Uterus (tissue), 4 donors: ENCODE measurements at places on chromosomes 5 and 9. TPM values are rescaled to one million over a fixed set of nuclear protein-coding genes. Genes with fewer than 3 reads are reported as not detected.

DNA sequence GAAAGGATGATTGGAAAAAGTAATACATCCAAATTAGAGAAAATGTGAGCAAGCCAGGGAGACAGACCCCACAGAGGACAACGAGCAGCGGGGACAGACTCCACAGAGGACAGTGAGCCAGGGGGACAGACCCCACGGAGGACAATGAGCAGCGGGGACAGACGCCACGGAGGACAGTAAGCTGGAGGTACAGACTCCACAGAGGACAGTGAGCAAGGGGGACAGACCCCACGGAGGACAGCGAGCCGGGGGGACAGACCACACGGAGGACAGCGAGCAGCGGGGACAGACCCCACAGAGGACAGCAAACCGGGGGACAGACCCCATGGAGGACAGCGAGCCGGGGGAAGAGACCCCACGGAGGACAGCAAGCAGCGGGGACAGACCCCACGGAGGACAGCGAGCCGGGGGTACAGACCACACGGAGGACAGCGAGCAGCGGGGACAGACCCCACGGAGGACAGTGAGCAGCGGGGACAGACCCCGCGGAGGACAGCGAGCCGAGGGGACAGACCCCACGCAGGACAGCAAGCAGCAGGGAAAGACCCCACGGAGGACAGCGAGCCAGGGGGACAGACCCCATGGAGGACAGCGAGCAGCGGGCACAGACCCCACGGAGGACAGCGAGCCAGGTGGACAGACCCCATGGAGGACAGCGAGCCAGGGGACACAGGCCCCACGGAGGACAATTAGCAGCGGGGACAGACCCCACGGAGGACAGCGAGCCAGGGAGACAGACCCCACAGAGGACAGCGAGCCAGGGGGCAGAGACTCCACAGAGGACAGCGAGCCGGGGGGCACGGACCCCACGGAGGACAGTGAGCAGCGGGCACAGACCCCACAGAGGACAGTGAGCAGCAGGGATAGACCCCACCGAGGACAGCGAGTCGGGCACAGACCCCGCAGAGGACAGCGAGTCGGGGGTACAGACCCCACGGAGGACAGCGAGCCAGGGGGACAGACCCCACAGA lies 1.9 kb upstream of the ZDHHC11 start:
- no peak for DNase-seq

DNA sequence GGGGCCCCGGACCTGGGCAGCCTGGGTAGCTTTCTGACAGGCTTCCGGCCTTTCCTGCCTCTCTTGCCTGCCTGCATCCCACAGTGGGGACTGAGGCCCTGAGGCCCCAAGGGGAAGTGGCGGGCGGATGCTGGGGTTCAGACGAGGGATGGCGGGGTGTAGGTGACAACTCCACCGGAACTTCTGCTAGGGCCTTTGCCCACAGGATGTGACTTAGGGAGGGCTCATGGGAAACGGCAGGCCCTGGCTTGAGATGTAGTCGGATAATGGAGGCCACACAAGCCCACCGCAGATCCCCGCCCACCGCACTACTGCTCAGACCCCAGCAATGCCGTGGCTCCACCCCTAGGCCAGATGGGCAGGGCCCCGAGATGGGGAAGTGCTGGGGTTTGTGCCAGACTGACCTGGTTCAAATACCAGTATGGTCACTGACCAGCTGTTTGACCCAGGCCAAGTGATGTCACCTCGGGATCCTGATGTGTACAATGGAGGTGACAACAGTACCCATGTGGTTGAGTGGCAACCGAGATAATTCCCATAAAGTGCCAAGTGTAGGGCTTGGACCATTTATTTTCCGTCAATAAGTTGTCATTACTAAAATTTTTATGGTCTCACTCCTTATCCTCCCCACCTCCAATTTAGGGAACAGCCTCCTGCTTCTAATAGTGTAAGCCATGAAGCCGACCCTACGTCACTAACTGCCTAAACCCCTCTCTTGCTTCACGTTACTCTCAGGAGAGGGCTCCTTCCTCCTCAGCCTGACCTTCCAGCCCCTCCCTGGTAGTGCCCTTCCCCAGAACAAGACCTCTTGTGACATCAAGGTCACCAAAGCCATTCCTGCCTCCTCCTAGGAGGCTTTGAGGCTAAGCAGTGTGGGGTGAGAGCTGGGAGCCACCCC lies 2.5 kb upstream of the CDK9 start:
- DNase-seq = no peak

DNA sequence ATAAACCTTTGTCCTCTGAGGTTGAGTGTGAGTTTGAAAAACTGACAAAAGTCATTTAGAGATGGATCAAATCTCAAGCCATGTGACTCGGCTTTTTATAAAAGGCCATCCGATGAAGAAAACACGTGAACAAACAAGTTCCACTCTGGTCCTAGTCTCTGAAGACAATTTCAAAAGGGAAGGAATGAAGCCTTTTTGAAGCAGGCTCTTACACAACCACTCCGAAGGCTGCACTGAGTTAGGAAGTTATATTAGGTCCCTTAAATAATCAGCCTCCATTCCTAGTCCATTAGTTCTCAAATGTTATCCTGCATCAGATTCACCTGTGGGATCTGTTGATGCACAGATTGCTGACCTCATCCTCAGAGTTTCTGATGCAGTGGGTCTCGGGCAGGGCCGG lies 166.6 kb upstream of the HMHB1 start:
- DNase-seq = no peak

DNA sequence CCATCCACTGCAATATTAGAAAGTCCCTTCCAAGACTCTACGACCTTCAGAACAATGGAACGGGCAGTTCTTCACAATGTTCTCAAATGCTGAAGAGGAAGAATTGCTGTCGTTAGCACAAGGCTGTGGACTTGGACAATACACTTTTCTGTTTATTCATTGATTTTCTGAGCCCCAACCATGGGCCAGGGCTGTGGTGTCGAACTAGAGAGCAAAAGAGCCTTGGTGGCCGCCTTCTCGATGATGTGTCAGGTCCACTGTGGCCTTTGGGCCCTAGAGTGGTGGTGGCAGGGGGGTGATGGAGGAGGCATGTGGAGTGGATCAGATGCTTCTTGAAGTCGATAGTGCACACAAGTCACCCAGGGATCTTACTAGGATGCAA lies 18.5 kb upstream of the KIF12 start:
- DNase-seq = no peak

DNA sequence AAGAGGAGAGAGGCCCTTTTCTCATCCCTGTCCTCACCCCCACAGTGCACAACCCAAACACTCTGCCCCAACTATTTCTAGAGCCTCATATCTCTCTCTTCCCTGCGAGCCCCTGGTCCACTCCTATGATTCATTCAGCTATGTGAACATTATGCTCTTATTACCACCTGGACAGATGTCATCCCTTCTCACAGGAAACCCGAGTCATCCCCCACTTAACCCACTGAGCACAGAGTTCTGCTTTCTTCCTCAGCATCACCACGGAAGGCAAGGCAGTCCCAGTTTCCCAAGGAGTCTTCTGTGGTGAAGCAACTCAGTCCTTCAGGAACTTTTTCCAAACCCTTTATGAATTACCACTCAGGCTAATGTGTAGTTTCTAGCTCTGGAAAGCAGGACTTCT lies 1.3 kb downstream of the DNAI1 start:
- no peak for DNase-seq

DNA sequence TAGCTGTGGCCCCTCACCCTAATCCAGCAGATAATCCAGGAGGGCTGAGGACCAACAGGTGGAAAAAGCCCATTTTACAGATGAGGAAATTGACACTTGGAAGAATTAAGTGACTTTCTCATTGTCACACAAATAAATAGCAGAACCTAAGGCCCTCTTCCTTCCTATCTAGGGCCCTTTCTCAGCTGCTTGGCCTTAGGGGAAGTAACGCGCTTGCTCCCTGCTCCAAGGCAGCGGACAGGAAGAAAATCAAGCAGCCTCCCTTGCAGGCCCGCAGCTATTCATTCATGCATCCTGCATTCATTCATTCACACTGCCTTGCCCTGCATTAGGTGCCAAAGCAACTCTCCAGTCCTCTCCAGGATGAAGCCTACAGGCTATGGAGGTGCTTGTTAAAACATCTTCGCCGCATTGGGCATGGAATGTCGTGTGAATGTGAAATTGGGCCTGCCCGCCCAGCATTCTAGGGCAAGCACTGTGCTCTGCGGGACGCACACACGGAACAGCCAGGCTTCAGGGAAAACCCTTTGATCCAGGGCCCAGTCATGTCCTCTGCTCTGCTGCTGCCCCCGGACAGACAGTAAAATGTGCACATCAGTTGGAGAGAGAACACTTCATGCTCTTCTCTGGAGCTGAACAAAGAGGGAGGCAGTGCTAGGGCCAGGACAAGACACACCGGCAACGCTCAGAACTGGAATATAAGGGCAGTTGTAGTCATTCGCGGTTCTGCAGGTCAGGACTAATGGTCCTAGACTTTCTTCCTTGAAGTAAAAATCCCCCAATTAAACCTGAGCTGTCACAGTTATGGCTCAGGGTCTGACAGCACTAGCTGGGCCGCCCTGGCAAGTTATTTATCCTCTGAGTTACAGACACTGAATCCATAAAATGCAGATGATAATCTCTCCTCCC lies 166.0 kb downstream of the COL23A1 start:
- no peak for DNase-seq

GRCh38 chr9:94250456-94250855 lies 8.6 kb upstream of the ZNF169 start:
- DNase-seq = no peak

DNA sequence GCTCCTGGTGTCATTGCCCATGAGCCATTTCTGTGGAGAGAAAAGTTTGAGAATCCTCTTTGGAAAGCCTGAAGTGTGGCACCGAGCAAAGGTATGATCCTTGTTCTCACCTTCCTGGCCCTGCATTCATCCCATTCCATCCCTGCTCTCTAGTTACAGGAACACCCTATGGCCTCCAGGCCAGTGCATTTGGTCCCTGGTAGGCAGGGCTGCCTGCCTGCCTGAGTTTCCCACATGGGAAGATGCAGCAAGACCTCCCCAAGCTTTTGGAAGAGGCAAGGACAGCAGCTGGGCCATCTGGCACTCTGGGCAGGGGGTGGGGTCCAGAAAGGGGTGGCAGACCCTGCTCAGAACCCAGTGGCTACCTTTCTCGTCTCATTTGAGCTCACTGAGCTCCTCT lies 24.5 kb downstream of the IGIP start:
- no peak for DNase-seq

DNA sequence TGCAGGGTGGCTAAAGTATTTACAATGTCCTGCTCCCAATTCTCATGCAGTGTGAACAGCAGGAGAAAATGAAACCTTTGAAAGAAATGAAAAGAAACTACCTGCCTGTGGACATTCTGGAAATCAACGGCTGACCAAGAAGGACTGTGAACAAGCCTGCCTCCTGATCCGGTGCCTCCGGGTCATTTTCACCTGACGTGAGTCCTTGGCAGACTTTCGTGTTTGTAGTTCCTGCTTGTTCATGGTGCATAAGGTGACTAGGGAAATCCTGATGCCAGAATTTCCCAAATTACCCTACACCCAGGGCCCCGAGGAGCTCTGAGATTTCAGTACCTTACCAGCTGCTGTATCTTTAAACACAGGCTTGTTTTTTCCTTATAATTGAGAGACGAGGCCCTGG lies 317.5 kb downstream of the TLE1 start:
- no peak for DNase-seq

DNA sequence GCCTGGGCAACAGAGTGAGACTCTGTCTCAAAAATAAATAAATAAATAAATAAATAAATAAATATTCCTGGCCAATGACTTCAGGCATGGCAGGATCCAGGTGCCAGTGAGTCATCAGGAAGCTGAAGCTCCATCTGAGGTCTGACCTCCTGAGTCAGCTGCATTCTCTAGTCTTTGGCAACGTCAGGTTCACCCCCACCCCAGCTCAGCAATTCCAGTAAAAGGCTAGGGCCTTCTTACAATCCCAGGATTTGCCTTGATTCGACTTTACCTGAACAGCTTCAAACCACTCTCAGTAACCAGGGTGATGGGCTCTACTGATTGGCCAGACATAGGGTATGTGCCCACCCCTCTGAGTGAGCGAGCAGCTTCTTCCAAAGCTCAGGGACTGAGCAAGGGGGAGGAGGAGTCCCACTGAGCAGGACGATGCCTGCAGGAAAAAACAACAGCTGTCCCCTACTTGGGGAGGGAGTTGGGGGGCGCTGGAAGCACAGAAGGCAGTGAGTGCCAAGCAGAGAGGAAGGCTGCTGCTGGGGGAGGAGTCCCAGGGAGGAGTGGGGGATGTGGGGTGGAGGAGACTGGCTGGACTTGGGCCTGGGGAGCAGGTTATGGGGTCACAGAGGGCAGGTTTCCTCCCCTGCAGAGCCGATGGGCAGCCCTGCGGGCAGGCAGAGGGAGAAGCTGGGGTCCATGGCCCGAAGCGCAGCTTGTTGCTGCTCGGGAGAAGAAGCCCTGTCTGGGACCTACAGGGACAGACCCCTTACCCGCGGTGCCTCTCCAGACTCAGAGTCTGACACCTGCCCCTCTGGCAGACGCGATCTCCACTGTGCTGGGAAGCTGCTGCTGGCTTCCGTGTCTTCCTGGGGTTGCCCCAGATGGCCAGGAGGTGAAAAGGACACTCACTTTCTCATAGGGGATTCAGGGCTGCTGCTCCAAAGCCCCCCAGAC lies 25.9 kb upstream of the UNC5A start:
- DNase-seq = no peak

- no peak for DNase-seq
Measured at GRCh38 chr5:160385496-160385895, 14.4 kb downstream of the FAM200C start.

DNA sequence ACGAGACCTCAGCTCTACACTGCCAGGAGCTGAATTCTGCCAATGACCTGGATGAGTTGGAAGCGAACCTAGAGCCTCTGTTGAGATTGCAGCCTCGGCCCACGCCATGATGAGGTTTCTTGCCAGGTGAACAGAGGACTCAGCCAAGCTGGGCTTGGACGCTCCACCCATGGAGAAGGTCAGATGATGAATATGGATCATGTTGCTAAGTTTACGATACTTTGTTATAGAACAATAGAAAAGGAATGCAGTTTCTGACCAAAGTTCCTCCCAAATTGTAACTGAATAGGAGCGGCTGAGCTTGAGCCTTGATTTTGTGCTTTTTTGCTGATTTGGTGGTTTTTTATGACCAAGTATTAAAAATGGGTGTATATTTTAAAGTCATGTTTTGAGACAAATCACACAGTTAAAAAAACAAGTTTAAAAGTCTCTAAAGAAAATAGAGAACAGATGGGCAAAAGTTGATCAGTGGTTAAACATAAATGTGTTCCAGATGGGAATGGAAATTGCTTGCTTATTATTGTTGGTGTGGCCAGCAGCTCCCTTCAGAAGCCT lies 32.9 kb downstream of the ROPN1L start:
- DNase-seq = no peak

- no peak for DNase-seq
Measured at GRCh38 chr5:103804711-103805110, 242.1 kb upstream of the NUDT12 start.

Gene TCOF1
- total RNA-seq = 9.4 TPM

GRCh38 chr5:175054243-175054642 lies 329.9 kb downstream of the MSX2 start:
- DNase-seq = no peak
